Mucosa of descending colon (tissue), 3 donors: ENCODE measurements at places on chromosomes 2 and 18. TPM values are rescaled to one million over a fixed set of nuclear protein-coding genes. Genes with fewer than 3 reads are reported as not detected.
A peak's percentile ranks its signal among the peaks of the same experiment; 100 is the strongest.

Gene SH3RF3
- 3.0 TPM for total RNA-seq

Gene GPAT2
- total RNA-seq, result 3.2 TPM

- DNase-seq, result no peak
Observed at GRCh38 chr2:12817870-12818269, 101.1 kb downstream of the TRIB2 start.

GRCh38 chr2:80105015-80105640, 199.4 kb downstream of the LRRTM1 start:
- no peak for DNase-seq

DNA sequence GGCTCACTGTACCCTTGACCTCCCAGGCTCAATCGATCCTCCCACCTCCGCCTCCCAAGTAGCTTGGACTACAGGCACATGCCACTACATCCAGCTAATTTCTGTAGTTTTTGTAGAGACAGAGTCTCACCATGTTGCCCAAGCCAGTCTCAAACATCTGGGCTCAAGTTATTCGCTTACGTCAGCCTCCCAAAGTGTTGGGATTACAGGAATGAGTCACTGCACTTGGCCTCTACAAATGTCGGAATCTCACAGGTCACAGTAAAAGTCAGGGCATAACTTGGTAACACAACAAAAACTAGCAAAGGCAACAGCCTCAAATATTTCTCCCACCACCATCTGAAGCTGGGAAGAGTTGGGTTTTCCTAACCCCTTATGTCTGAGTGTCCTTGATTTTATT, 25.3 kb downstream of the SCG2 start:
- peak; percentile 5 for DNase-seq

DNA sequence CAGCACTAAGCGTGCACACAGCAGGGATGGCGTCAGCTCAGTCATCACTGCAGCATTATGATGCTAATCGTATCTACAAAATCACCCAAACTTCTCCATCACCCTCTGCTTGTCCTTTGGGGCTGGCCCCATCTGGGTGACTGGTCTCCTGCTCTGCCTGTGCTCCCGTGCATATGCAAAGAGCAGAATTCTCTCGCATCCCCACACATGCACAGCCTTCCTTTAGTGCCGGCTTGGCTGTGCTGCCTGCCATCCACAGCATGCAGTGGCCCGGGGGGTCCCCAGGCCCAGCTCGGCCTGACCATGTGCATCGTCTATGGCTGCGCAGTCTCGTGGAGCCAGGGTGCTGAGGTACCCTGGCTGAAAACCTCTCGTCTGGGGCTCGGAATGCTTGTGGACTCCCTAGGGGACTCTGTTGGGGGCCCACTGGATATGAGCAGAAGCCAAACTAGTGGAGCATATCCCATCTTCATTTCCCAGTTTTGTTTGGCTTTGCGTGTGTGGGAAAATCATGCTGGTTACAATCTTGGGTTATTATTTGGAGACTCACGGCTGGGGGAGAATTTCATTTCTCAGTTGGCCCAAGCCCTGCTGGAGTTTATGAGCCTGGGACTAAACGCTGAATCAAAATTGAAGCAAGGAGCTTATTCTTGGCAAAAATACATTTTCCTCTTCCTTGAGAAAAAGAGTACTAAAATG, 70.9 kb upstream of the HS6ST1 start:
- DNase-seq, result peak; percentile 11

GRCh38 chr2:241071677-241072111, 30.4 kb downstream of the MTERF4 start:
- DNase-seq, result no peak

DNA sequence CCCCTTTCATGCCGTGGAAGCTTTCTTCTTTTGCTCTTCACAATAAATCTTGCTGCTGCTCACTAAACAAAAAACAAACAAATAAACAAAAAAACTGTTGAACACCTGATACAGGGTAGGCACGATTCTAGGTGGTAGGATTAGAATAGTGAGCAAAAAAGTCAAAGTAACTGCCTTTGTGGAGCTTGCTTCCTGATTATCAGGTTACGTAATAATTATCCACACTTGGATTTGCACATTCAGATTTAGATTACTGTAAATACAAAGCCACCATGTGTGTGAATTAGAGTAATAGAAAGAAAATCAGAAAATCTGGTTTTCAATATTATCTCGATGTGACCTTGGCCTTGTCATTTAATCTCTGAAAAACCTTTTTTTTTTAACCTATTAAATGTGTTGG, 307.1 kb downstream of the NRXN1 start:
- no peak for DNase-seq

DNA sequence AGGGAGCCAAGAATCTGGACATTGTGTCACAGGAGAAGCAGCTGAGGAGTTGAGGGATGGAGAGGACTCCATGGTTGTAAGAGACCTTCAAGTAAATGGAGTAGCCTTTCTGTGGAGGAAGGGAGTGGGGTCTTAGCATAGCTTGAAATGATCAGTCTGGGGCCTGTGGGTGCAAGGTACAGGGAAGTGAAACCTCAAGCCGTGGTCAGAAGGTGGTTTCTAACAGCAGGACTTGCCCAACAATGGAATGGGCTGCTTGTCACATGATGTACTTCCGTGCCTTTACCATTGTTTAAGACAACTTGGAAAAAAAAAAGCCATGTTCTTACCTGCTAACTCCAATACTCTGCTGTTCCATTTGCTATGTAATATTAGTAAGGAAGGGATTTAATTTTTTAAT, 140.7 kb downstream of the LDLRAD4 start:
- no peak for DNase-seq

- DNase-seq, result no peak
Observed at GRCh38 chr2:38561691-38562090, 41.0 kb downstream of the HNRNPLL start.

DNA sequence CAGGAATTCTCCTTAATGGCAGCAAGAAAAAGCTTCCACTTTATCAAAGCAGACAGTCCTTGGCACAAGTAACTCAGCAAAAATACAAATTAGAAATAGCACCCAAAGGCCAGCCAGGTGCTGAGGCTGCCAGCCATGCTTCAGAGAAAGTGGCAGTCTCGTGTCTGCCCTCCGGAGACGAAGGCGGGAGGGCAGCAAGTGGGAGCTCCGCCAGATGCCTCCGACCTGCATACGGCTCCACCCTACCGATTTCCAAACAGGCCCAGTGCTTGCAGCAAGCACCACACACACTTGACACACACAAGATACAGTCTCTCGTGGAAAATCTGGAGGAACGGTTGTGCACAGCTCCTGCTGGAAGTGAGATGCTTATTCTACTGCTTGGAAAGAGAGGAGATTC, 134.9 kb upstream of the REV1 start:
- DNase-seq, result no peak

DNA sequence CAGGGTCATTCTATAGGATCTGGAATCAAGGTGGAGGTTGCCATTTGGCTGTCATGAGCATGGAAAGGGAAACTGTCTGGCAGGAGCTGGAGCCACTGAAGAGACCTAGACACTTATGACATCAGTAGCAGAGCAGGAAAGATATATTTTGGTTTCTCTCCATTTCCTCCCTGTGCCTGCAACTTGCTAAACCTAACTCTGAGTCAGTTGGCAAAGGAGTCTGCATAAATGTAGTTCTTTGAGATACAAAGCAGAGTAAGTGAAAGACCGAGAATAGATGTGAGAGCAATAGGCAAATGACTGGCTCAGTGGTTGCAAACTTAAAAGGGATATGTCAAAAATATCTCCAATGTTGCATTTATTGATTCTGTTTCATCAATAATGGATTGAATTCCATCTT, 757.7 kb downstream of the KCNJ3 start:
- no peak for DNase-seq

- DNase-seq, result no peak
Observed at GRCh38 chr2:98458207-98458606, 13.5 kb downstream of the INPP4A start.

DNA sequence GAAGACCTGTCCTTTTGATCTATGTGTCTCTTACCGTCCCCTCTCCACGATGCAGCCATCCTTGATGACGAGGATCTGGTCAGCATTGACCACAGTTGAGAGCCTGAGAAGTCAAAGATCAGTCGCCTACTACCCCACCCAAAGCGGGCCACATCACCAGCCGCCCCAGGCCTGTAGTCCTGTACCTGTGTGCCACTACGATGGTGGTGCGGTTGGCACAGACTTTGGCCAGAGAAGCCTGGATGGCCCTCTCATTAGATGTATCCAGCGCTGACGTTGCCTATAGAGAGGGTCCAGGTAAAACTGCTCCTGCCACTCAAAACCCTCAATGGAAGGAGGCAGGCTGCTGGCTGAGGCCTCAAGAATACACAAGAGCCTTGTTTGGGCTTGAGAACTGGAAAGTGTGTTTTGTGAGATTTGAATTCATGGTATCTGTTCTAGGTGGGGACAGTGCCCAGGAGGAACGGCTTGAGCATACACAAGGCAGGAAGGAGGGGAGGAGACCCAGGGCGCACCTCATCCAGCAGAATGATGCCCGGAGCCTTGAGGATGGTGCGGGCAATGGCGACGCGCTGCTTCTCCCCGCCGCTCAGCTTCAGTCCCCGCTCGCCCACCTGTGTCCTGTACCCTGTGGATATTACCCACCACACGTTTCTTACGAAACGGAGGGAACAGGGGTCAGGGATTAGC, 3.8 kb downstream of the ZFAND2B start:
- no peak for DNase-seq

GRCh38 chr2:120463996-120464395, 118.1 kb downstream of the INHBB start:
- no peak for DNase-seq

DNA sequence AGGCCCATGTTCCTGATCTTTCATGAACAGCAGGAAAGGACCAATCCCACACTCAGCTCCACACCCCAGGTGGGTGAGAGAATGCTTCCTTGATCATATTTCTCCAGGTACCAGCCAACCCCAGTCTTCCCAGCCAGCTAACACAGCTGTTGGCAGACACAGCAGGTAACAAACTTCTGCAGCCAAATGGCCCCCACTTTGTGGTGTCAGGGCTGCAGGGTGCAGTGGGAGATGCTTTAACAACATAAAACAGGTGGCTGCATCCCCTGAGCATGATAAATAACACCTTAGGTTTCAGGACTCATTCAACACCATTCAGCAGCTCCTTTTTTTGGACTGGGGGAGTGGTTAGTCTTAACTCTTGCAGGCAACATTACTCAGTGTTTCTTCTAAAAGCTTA, 76.7 kb upstream of the ACAA2 start:
- DNase-seq, result no peak
